ENCODE measurements at places on chromosomes 2 and 18. TPM values are rescaled to one million over a fixed set of nuclear protein-coding genes. Genes with fewer than 3 reads are reported as not detected.

GRCh38 chr2:164836907-164837306, 4.7 kb downstream of the COBLL1 start:
- no peak for DNase-seq

DNA sequence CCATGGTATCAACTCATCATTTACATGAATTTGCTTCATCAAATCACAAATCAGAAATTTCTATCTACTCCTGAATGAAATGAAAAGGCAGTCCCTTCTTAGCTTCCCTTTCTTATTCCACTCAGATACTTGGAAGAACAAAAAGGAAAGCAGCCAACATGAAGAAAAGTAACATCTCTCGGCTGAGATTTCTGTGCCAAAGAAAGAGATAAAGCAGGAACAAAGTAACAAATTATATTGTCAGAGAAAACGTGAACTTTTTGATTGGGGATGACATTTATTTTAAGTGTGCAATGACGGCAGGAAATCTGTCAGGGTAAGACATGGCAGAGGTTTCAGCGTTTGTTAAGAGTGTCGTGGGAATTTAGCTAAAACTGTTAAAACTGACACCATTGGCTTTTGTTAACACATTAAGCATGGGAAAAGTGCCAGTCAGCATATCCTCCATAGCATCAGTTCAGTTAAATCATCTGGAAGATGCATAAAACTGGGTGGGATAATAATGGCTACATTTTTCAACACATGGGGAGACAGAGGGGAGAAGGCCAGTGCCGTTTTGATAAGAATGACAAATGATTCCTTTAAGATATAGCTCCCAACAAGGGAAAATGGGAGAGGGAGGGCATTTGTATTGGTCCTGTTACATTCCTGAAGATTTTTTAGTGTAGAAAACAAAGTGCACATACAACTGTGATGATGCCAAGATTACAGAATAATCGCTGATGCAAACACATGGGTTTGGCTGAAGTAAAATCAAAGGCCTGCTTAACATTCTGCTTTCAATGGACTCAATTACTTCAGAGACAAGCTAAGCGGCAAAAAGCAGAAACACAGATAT, 211.6 kb downstream of the ZNF521 start:
- no peak for DNase-seq

DNA sequence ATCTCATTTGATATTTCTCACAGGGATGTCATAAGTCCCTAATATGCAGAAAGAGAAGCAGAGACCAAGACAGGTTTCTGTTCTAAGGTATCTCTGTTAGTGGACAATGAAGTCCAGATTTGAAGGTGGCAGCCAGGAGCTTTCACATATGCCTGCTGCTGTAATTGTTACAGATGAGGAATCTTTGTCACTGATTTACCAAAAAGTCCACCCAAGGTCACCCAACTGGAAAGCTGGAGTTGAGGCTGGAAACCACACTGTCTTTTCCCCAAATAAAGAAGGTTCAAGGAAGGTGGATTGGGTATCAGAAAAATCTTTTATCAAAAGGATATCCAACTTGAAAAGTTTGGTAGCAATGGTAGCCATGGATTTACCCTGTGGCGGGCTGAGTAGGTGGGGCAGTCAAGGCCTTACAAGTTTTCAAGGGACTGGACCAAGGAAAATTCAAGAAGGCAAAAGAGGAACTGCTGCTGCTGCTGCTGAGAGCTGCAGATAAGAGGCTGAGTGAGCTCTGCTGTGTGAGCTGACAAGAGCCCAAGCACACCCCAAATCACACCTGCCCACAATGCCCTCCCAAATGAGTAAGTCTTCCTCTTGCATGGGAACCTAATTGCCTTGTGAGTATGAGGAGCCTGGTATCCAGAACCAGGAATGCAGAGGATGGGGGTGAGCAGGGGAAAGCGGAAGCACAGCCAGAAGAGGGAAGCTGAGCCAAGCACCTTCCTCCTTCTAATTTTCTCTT, 241.2 kb downstream of the ANAPC1 start:
- DNase-seq: no peak

Gene PPP1R1C
- not detected for total RNA-seq

Gene TRABD2A
- total RNA-seq: 61.7 TPM

Gene IL1RL1
- 0.10 TPM for total RNA-seq

Gene COL4A3
- not detected for total RNA-seq

GRCh38 chr2:197889041-197889440, 84.6 kb downstream of the PLCL1 start:
- peak; percentile 15 for DNase-seq

DNA sequence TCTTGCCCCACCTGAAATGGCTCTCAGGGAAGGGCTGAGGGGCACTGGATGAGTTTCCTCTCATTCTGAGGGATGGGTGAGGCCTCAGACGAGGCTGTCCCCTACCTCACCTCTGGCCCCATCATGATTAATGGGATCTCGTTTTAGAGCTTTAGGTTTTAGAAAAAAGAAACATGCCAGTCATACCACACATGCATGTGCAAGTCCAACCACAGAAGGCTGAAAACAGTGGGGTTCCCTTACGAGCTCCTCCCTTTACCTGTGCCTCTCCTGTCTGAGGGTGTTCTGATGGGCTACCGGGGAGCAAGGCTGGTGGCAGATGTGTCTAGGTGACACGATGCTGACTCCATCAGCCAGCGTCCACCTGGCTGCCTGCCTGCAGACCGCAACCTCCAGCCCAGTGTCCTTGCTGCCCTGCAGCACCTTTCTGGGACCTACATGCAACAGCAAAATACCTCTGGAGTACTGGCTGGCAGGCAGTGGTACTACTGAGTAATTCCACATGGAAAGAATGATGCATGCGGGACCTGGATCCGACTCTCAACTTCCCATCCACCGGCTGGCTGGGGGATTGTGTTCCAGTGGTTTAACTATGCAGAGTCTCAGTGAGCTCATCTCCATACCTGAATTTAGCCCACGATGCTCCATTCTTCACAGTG, 9.1 kb upstream of the LYPD6B start:
- DNase-seq: no peak

Gene CYRIA
- total RNA-seq: 0.14 TPM

DNA sequence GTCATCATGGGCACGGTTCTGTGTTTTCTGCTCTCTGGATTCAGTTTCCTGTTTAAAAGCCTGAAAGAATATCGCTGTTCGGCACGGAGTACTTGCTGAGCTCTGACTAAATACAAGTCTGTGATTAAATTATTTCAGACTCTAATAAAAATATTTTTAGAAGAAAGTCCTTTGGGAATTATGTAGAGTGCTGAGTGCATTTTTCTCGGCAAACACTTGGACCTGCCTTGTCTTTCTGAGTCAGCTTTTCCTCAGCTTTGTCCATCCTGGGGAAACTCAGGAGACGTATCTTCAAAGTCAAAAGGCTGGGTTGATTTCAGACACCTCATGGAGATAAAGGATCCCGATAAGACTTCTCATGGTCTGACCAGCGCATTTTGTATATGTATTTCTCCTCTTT, 45.9 kb downstream of the IL1R2 start:
- no peak for DNase-seq

Gene CFAP65
- total RNA-seq: not detected

Gene TMEM200C
- not detected for total RNA-seq

DNA sequence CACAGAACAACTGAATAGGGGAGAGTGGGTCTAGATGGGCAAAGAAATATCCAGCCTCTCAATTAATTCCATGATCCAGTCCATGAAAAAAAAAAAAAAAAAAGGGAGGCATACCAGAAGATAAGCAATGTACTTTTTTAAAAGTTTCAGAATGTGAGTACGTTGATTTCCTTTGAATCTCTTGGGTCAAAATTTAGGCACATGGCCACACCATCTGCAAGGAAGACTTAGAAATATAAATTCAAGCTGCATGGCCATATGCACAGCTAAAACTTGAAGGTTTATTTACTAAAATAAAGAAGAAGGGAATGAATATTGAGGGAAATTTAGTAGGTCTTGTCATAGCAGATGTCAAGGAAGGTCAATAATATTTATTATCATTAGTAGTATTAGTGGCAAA, 286.5 kb upstream of the CDH7 start:
- DNase-seq: no peak

Gene BIN1
- total RNA-seq: 101 TPM

GRCh38 chr2:144348846-144349245, 171.1 kb downstream of the ZEB2 start:
- DNase-seq: no peak

DNA sequence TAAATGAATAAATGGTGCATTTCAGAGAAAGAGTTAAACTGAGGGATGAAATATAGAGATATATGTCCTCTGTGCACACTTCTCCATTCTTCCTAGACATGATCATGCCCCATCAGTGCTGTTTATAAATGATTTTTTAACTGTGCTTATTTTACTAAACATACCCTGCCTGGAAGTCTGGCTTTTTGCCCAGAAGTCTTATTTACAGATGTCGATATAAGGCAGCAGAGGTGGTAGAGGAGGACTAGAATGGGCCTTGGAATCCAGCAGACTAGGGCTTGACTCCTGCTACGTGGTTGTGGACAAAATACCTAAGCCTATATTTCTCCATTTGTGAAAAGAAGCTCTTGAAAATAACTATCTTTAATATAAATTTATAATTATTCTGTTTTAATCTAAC, 355.5 kb downstream of the RAD51AP2 start:
- DNase-seq: no peak

Gene PROM2
- total RNA-seq: 0.30 TPM

DNA sequence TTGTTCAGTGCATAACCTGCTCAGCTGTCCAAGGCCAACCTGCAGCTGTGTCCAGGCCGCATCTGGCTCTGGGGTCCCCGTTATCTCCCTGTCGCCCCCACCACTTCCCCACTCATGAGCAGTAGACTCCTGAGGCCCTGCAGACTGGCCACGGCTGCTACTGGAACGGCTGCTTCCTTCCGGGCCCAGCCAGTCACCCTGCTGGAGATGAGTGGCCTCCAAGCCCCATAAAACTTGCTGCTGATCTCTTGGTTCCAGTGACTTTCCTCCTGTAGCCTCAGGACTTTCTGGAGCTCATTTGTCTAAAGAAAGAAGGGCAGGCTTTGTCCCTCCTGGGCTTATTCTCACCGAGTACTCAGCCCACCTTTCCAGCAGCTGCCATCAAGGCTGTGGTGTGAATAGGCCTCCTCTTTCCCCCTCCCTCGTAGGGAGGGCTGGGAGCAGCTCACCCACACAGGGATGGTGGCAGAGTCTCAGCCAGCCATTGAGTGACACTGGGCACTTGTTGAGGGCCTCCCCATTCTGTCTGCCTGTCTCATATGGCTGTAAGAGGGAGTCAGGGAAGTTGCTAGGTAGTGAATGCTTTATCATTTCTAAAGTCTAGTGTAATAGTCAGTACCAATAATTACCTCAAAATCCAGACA, 257.3 kb downstream of the MYCN start:
- DNase-seq: no peak

DNA sequence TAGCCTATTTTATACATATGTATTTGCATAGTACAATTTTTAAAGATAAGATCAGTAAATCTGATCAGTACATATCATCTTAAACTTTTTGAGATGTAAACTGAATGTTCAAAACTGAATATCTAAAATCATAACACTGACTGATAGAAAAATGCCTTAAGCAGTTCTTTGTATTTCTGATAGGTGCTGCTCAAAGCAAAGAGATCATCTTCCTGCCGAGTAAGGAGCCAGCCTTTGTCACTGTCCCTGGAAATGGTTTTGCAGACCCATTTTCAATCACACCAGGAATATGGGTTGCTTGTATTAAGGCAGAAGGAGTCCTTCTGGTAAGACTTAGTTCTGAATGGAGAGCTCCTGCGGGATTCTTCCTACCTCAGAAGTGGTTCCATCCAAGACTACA, 135.0 kb downstream of the LAMA3 start:
- DNase-seq: no peak

Gene C2orf92
- 6.1 TPM for total RNA-seq

GRCh38 chr2:72144632-72145288, 2.9 kb downstream of the CYP26B1 start:
- DNase-seq: no peak

Gene SLC4A1AP
- total RNA-seq: 25.5 TPM

Gene GNAL
- total RNA-seq: not detected

DNA sequence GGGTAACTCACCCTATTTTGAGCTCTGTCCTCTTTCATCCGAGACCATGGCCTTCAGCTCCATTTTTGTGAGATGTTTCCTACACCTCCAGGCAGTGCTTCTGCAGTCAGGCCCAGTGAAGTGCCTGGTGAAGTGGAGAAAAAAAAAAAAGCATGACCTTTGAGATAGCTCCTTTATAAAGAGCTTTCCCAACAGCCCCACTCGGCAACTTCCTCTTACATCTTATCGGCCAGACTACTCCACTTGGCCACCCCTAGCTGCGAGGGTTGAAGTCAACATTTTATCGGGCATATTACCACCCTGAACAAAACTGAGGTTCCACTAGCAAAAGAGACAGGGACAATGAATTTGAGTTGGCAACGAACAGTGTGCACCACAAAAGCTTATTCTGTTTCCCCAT, 124.8 kb upstream of the RNF152 start:
- no peak for DNase-seq

- no peak for DNase-seq
Measured at GRCh38 chr18:55317864-55318263, 270.1 kb downstream of the TCF4 start.

All from activated naive CD8-positive, alpha-beta T cell treated with anti-CD3 and anti-CD28 coated beads for 36 hours (primary cell).